ENCODE measurements at places on chromosomes 16 and 17. TPM values are rescaled to one million over a fixed set of nuclear protein-coding genes. Genes with fewer than 3 reads are reported as not detected.

DNA sequence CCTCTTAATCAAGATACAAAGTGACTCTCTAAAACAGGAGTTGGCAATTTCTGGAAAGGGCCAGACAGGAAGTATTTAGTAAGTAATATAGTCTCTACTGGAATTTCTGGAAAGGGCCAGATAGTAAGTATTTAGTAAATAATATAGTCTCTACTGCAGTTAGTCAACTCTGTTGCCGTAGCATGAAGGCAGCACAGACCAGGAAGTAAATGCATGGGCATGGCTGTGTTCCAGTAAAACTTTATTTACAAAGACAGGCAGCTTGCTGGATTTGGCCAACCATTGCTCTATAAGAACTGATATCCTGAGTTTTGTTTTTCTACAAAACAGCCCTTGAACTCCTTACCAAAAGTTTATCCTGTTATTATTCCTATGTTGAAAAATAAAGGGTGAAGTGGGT lies 16.9 kb downstream of the LDAF1 start:
- no peak for DNase-seq

DNA sequence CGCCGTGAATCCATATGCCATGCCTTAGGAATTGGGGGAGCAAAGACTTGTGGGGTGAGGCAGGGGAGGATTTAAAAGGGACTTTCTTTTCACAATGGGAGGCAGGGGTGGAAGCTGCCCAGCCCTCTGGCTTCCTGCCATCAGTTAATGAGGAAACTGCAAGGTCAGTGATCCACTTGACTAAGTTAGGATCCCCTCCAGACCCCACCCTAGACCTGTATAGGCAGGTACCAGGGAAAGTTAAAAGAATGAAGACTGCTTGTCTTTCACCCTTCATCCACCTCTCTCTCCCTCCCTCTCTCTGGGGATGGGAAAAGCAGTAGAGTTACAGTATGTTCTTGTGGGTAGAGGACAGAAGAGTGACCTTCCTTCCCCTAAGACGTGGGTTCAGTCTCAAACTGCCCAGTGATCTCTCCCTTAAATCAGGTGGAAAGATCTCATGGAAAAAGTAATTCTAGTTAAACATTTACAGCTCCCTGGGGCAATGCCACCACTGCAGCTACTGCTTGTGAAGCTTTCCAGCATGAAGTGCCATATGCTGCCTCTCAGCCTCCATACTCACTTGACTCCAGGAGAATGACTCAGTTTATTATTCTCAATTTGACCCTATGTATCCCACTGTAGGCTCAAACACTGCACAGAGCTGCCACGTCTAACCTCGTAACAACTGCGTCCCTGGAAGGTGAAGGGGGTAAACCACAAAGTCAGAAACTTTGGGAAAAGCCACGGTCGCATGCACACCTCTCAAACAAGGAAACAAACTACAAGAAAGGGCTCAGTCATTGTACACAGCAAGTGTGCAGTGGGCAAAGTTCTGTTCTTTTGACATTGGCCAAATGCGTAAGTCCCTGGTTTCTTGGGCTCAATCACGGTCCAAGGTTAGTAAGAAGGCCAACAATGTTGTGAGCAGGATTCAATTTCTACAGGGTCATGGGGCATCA lies 1.2 kb downstream of the COA3 start:
- no peak for DNase-seq

- no peak for DNase-seq
Measured at GRCh38 chr16:7583396-7583795, 250.8 kb downstream of the RBFOX1 start.

GRCh38 chr16:66480265-66481080 lies 53.4 kb downstream of the BEAN1 start:
- DNase-seq = no peak

DNA sequence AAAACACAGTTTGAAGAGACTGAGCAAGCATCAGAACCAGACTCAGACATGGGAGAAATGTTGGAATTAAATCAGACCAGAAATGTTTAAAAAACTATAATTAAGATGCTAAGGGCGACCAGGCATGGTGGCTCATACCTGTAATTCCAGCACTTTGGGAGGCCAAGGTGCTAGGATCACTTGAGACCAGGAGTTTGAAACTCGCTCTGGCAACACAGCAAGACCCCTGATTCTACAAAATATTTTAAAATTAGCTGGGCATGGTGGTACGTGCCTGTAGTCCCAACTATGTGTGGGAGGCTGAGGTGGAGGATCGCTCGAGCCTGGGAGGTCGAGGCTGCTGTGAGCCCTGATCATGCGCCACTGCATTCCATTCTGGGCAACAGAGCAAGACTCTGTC lies 160.3 kb downstream of the COPRS start:
- no peak for DNase-seq

- no peak for DNase-seq
Measured at GRCh38 chr17:4531988-4532736, 23.0 kb downstream of the MYBBP1A start.

GRCh38 chr17:15121426-15121825 lies 143.7 kb downstream of the PMP22 start:
- no peak for DNase-seq

DNA sequence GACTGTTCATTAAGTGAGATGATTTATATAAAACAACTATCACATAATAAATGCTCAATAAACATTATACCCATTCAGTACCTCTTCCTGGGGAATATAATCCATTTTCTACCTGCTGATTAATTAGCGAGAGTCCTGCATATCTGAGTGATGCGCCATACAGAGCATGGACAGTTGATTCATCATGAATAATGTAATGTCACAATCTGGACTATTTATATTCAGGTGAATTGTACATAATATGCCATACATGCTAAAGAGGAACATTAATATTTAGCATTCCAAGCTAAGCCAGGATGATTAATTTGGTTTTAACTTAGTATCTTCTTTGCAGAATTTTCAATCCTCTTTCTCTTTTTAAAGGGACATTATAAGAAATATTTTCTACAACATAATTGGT lies 362.0 kb upstream of the XYLT1 start:
- no peak for DNase-seq

GRCh38 chr16:66207883-66208265 lies 158.6 kb upstream of the CDH5 start:
- no peak for DNase-seq

DNA sequence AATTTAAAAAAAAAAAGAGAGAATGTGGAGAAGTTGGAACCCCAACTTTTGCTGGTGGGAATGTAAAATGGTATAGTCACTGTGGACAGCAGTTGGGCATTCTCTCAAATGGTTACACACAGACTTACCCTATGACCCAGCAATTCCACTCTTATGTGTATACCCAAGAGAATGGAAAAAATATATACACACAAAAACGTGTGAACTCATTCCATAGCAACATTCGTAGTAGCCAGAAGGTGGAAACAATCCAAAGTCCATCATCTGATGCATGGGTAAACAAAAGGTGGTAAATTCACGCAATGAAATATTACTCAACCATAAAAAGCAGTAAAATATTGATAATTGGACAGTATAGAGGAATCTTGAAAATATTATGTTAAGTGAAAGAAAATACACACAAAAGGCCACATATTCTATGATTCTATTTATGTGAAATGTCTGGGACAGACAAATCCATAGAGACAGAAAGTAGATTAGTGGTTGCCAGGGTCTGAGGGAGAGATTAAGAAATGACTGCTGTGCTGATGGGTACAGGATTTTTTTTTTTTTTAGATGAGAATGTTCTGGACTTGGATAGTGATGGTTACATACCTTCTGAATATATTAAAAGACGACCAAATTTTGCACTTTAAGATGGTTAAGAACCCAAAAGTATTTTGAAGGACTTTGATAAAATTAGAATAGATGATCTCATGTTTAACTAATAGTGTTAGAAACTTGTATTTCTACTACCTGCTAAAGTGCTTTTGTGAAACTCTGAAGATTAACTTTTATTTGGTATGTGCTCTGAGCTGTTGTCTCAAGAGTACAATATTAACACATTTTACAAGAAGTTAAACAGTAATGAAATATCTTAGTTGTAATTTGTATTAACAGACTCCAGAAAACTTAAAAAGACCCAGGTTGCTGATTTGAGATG lies 60.9 kb downstream of the MRTFB start:
- no peak for DNase-seq

DNA sequence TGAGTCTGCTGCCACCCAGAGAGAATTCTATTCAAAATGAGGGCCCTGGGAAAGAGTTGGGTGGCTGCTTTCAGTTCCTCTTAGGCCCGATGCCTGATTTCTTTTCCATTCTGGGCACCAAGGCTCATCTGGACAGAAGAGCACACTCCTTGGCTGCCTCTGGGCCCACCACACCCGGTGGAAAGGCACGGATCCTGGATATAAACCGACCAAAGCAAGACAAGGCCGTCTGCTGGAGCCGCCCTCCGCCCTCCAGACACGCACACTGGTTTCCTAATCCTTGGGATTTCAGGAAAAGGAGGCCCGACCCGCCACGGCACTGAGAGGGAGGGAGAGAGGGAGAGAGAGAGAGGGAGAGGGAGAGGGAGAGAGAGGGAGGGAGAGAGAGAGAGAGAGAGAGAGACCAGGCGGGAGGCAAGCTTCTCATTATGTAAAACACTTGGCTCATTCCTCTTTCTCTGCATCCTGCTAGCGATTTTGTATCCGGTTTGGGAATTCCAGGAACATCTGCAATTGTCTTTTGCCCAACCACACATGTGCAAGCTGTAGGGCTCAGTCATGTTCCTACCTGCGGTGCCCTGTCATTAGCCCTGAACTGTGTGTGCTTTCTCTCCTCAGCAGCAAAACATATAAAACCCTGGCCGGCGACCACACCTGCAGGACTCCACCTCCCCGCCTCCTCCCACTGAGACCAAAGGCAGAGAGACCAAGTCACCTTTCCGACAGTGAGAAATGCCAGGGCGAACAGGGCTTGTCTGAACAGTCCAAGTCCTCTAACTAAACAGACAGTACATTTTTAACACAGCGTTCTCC lies 347.2 kb downstream of the SOX9 start:
- DNase-seq = no peak

Gene CD79B
- 33.2 TPM for total RNA-seq

Gene APOBR
- 7.7 TPM for total RNA-seq

Gene CCDC137
- 50.8 TPM for total RNA-seq
